ENCODE measurements at places on chromosomes 16 and 17.

DNA sequence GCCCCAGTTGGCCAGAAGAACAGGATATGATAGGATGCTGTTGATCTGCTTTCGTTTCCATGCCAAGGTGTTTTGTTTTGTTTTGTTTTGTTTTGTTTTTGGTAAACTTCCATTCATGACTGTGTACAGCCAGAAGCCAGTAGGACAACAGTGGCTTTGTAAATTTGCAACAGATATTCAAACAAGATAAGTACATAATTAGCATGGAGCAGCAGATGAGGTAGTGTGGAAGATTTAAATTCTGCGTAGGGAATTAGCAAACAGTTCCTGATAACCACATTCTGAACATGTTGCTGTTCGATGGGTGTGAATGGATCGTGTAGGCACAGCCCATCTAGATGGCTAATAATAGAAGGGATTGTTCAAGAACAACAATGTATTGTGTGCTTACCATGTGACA, 1080.1 kb upstream of the RBFOX1 start:
- DNase-seq: no peak

GRCh38 chr17:61423967-61424649, 24.5 kb downstream of the TBX2 start:
- DNase-seq: no peak

GRCh38 chr17:58249270-58250133, 11.1 kb downstream of the LPO start:
- peak; percentile 89 for DNase-seq

DNA sequence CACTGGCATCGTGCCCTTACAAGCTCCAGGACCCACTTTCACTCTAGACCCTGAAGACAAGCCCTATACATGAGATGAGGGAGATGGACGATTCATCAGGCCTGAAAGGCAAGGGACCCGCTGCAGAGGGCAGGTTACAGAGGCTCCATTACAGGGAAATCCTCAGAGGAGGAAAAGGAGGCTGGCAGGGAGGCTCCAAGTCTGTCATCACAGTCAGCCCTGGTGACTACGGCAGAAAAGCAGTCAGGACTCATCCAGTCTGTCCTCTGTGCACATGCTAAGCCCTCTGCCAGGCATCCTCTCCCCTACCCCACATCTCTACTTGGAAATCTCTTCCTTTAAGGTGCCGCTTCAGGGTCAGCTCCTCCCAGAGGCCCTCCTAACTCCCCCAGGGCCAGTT, 197.7 kb upstream of the CDH5 start:
- DNase-seq: no peak

- DNase-seq: no peak
Measured at GRCh38 chr17:80245566-80246265, 14.9 kb upstream of the RNF213 start.

GRCh38 chr17:71496552-71496951, 624.3 kb upstream of the SOX9 start:
- DNase-seq: no peak

- no peak for DNase-seq
Measured at GRCh38 chr17:4100883-4101756, 41.7 kb downstream of the ZZEF1 start.

DNA sequence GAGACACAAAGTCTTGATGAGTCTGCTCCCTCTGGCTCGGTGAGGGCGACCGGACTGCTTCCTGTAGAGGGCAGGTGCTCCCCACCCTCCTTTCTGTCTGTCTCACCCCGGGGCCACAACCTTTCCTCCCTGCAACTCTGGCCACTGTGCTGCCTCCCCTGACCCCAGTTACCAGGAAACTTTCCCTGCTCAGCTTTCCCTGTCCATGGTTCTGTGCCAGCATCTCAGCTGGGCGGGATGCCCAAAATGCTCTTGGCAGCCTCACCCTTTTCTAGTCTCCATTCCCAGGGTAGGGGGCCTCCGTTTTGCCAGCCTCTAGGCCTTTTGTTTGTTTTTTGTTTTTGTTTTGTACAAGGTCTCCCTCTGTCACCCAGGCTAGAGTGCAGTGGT, 1.4 kb downstream of the PLD2 start:
- no peak for DNase-seq

- DNase-seq: no peak
Measured at GRCh38 chr17:18064053-18064452, 23.7 kb upstream of the DRG2 start.

GRCh38 chr16:80788027-80788426, 16.4 kb downstream of the CDYL2 start:
- no peak for DNase-seq

- peak; percentile 73 for DNase-seq
Measured at GRCh38 chr16:30054959-30055553, 10.5 kb upstream of the ALDOA start.

GRCh38 chr17:55366020-55366481, 55.6 kb downstream of the MMD start:
- DNase-seq: no peak

GRCh38 chr16:3004319-3004718, 8.4 kb upstream of the CLDN9 start:
- DNase-seq: no peak

DNA sequence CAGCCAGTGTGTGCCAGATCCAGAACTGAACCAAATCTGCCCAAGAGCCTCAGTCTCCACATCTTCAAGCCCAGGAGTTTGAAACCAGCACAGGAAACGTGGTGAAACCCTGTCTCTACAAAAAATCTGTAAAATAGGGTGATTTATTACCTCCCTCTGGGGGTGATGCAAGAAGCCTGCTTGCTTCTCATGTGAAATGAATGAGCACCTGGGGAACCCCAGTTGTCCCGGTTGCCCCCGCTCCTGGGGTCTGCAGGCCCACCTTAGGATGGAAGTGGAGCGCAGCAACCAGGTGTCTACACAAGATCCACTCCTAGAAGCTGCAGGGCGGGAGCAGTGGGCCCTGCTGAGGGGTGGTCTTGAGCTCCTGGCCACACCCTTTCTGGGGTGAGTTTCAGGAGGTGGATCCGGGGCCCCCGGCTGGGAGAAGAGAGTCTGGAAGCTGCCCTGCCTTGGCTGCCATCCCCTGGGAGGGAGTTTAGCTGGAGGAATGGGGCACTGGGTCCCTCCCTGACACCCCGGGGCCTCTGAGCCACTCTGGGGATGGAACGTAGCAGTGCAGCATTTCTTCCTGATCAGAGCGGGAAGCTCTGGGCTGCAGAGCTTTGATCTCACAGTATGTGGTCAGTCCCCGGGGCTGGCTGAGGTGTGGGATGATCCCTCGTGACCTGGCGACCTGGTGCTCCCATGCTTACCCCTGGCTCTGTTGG, 117.8 kb downstream of the RAB11FIP4 start:
- peak; percentile 53 for DNase-seq

- no peak for DNase-seq
Measured at GRCh38 chr16:85438981-85439685, 174.0 kb upstream of the GSE1 start.

DNA sequence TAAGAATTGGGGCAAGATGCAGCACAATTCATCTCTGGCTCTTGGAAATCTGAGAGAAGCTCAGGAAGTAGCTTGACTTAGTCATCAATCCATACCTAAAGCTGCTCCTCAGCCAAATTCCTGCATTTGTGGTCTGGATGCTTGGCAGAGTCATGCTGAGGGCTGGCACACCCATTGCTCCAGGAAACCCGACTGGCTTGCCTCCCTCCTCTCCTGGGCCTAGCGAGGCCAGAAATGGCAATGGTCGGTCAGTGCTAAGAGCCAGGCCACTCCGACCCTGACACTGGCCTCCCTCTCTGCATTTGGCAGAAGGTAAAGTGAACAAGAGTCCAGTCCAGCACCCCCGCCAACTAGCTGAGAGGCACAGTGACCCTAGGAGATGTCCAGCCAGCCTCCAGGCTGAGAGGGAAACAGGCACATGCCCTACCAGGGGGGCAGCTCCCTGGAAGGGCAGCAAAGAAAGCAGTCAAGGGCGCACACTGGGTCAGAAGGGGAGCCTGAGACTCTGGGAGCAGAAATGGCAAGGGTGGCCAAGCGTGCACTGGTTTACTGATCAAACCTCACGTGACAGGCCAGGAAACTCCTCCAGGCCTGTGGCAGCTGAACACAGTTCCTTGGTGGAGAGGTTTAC, 10.0 kb downstream of the POLDIP2 start:
- DNase-seq: no peak

GRCh38 chr16:71552698-71553503, 24.0 kb downstream of the TAT start:
- no peak for DNase-seq

DNA sequence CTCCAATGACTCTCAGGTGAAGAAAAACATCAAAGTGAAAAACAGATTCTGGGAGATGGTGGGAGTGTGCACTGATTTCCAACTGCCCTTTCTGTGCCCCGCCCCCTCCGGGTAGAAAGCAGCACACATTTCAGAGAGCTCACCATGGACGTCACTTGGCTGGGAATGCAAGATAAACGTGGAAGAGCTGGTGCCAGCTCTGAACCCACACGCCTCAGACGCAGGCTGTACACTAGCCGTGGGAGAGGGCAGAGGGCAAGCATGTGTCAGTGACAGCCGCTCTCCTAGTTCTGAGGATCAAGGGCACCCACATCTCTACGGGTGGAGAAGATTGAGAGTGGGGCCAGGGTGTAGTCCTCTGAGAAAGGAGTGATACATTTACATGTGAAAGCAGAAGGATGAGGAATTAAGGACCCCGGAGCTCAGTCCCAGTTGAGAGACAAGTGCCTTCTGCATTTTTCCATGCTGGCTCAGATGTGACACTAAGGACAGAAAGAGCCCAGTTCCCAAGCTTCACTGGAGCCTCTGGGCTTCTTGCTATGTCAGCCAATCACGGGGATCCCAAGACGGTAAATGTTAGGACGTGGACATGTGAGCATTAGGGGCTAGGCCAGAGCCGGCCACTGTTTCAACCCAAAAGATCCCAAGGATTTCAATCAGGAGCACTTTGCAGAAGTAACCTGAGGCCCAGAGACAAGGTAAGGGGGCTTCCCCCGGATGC, 101.3 kb downstream of the ZFHX3 start:
- no peak for DNase-seq

DNA sequence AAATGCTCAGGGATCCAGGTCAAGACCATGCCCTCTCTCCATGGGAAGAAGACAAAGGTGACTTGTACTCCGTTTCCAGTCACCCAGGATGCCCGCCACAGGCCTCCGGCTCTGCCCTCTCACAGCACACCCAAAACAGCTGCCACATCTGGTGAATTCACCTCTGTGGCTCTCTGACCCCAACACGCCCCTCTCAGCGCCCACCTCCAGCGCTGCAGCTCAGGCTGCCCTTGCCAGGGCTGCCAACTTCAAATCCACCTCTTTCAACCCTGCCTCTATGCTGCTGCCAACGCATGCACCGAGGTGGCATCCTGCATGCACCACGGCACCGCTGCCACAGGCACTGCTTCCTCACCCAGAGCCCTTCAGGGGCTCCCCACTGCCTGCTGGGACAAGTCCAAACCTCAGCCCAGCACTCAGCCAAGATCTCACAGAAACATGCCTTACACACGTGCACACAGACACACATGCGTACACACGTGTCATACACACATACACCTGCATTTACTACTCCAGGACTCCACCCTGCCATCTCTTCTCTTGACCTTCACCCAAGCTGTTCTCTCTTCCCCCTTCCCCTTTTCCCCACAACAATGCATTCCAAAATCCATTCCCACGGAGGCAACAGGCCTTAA, 7.5 kb downstream of the HID1 start:
- DNase-seq: no peak

DNA sequence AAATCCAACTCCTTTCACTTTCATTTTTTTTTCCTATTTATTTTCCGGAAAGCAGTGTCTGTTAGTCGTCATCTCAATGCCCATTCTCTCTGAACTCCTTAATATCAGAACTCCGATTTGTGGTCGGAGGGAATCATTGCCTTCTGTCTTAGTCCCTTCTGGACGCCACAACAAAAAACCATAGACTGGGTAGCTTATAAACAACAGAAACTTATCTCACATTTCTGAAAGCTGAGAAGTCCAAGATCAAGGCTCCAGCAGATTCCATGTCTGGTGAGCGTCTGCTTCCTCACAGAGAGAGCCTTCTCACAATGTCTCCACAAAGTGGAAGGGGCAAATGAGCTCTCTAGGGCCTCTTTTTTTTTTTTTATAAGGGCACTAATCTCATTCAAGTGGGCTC, 296.6 kb upstream of the CDH11 start:
- DNase-seq: no peak

All from activated T-cell treated with anti-CD3 and anti-CD28 coated beads, Interleukin-2, amount 50 U/mL, for 48 hours (primary cell).